ENCODE measurements at places on chromosomes 3 and 15.

DNA sequence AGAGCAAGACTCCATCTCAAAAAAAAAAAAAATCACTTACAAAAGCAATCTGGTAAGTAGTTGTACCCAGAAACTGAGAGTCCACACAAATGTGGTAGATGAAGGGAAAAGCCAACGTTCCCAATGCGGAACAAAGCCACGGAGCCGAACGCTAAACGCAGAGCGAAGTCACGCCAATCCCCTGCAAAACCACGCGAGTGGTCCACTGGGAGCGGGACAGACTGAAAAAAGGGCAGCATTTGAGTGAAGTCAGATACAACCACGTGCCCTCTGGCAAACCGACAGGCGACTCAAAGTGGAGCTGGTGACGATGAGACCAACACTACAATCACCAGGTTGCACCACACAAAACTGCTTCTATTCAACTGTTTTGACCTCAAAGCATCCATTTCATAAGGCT, 246.1 kb upstream of the LYSMD4 start:
- DNase-seq, result no peak

GRCh38 chr3:179591313-179591712, 13.1 kb downstream of the MRPL47 start:
- no peak for DNase-seq

- DNase-seq, result no peak
Measured at GRCh38 chr3:181956122-181956521, 244.4 kb downstream of the SOX2 start.

DNA sequence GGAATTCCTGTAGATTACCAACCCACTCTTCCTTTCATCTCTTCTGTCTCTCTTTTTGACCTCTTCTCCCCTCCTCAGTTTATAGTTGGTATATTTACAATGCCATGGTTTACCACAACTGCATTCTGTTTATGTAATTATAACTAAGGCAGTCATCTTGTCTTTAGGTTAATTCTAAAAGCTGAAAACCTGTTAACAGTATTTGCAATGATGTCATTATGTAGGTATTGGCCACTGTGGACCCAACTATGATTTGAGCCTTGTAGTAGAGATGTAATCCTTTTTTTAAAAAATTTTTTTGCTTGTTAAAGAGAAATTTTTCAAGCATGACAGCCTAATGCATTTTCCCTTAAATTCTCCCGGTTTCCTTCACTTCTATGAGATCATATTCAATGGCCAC, 30.7 kb upstream of the CHST2 start:
- no peak for DNase-seq

DNA sequence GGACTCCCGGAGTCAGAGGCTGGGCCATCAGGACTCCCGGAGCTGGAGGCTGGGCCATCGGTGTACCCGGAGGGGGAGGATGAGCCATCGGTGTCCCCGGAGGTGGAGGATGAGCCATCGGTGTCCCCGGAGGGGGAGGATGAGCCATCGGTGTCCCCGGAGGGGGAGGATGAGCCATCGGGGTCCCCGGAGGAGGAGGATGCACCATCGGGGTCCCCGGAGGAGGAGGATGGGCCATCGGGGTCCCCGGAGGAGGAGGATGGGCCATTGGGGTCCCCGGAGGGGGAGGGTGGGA, 719 bp downstream of the MAGEL2 start:
- DNase-seq, result no peak

- DNase-seq, result peak; percentile 36
Measured at GRCh38 chr3:127531821-127532220, 58.7 kb downstream of the TPRA1 start.

DNA sequence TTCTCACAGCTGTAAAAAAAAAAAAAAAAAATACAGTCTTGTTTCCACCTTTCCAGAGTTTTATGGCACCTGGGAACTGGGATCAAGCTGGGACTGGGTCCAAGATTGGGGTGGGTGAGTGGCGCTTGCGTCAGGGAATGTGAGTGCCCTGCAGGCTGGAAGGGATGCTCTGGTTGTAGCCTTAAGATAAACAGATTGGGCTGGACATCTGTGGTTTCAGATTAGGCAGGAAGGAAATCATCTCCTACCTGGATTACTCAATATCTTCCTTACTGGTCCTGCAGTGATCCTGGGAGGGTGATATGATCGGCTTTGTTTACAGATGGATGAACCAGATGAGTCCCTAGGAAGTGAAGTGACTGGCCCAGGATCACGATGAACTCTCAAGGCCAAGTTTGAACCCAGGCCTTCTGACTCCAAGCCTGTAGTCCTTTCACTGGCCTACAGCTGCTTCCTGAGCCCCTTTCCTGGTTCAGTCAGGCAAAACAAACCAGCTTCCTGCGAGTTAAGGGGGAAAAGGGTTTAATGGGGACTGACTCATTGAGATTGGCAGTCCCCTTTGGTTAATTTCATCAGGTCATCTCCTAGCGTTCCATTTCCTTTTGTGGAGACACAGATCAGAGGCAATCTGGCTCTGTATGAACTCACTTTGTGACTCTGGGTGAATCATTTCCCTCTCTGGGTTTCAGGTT, 179.8 kb downstream of the THSD4 start:
- DNase-seq, result no peak

- no peak for DNase-seq
Measured at GRCh38 chr3:122966045-122966444, 61.5 kb downstream of the SEMA5B start.

- no peak for DNase-seq
Measured at GRCh38 chr15:80249973-80250372, 2.0 kb downstream of the CTXND1 start.

DNA sequence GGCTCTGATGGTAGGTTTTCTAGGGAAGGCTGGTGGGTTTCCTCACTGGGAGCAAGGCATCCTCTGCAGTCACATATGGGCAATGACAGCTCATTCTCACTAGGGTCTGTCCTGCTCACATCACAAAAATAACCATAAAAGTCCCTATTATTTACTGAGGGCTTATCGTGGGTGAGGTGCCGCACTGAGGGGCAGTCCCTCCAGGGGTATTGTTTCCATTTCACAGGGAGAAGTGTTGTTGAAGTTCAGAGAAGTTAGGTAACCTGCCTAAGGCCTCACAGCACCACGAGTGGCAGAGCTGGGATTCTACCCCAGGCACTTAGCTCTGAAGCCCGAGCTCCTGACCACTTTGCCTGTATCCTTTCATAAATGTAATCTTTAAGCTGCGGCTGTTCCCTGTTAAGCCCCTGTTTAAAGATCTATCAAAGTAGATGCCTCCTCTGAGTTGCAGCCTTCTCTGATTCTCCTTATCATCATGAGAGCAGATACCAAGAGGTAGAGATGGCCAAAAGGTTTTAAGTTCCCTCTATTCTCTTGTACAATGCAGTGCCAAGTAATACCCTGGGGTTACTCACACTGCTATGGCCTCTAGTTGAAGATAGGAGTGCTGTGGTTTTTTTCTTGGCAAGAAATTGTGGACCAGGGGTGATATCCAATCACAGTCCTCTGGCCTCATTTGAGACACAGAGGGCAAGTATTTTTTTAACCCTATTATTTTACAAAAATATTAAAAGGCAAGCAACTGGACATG, 107.0 kb downstream of the RPLP1 start:
- no peak for DNase-seq

DNA sequence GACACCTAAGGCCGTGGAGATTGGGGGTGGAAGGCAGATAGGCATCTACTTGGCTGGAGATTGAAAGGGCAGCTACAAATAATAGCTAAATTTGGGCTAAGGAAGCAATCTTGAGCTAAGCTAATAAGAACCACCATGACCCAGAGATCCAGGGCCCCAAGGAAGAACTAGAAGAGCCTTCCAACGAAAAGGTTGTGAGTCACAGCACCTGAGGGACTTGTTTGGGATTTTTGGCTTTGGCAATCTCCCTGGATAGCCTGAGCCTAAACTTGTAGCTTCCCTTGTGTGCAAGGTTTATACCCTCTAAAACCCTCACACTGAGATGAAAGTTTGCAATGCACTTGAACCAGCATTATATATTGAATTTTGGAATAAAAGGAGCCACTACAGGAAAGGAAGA, 364.0 kb upstream of the IL12A start:
- no peak for DNase-seq

GRCh38 chr3:35908366-35909232, 269.3 kb downstream of the ARPP21 start:
- peak; percentile 70 for DNase-seq

DNA sequence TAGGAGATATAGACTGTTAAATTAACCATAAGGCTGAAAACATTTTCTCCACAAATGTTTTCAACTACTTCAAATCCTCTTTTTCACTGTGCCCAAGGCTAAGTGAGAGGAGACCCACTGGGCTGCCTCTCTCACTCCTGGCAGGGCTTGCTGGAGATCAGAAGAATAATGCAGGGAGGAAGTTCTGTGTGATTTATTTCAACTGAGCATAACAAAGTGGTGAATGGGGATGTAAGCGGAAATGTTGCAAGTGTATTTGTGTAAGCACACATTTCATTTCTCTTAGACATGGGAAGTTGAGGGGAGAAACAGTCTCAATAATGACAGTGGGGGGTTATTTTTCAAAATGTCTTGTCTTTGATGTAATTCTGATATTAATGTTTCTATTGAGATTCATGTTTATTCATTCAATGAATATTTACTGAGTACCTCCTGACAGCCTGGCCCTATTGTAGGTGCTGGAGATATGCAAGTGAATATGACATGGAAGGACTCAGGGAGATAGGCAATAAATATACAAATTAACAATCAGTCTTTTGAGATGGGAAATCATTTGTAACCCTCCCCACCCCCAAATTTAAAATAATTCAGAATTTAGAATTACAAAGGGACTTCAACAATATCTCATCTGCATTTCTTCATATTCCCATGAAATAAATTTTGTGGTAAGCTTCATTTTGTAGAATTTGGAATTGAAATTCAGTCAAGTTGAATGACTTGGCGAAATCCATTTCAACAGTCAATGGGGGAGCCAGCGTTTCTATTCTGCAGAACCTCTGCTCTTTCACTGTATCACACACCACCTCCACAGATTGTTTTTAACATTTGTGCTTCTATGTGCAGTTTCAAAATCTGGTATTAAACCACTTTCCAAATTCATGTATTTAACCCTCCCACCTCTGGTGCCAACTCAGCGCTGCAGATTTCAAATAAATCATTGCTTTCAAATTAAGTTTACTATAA, 247.2 kb downstream of the SLC9A9 start:
- DNase-seq, result no peak

DNA sequence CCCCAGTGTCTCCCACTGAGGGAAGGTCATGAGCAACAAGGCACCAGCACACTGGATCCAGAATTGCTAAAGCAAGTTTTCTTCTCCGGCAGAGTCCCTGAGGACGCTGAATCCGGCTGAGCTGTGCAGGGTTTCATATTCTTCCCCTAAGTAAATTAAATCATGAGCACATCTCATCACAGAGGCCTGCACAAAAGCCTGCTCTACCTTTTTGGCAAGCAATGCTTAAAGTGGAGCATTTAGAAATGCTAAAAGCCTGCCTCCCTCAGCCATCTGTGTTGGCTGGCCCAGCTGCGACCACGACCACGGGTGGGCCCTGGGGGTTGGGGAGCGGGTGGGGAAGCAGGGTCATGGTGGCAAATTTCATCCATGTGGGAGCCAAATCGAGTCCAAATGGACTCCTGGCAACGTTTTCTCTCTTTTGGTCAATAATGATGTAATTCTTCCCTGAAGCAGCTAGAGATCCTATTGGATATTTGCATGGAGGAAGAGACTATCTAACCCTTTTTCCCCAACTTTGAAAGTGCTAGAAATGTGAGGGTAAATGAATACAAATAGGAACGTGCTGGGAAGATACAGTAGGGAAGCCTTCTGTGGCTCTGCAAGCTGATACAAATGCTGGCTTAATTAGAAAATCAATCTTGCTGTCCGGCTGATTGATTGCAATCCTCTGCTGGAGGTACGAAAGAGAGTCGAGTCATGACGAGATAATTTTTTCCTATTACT, 532.8 kb upstream of the TBL1XR1 start:
- peak; percentile 84 for DNase-seq

DNA sequence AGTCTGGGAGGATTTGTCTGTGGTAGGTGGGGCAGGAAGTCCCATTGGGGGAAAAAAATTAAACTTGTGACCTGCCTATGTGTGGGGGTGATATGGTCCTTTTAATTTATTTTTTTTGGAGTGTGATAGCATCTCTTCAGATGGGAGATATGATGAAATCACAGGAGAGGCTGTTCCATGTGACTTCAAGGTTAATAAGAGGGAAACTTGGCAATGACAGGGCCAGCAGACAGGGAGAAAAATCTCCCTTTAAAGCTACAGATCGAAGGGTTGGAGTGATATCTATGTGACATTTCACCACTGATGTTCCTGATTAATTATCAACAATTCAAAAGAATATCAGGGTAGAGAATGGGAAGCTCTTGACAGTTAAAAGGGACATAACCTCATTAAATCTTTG, 886.9 kb downstream of the TUSC7 start:
- DNase-seq, result no peak
